ENCODE measurements at places on chromosomes 5 and 9. TPM values are rescaled to one million over a fixed set of nuclear protein-coding genes. Genes with fewer than 3 reads are reported as not detected.

DNA sequence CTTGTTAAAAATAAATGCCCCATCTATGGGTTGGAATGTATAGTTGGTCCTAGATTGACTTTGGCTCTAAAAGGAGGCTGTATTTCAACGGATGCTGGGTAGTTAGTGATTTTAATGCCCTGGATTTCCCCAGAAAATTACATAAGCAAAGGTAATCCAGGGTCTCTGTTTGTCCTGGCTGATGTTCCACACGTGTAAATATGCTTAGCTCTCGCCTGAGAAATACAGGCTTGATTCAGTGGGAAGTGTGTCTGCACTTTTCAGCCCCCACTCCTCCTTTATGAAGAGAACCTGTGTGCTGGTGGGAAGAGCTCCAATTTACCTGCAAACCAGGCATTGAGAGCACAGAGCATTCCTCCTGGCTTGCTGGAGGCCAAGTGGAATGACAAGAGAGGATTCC, 294.6 kb upstream of the CLINT1 start:
- DNase-seq: no peak

- no peak for DNase-seq
Observed at GRCh38 chr9:72897069-72897649, 55.7 kb downstream of the ALDH1A1 start.

SEMA6A gene
- total RNA-seq: not detected

GRCh38 chr5:151318850-151319732, 15.5 kb upstream of the SLC36A3 start:
- no peak for DNase-seq

CFAP90 gene
- not detected for total RNA-seq

DNA sequence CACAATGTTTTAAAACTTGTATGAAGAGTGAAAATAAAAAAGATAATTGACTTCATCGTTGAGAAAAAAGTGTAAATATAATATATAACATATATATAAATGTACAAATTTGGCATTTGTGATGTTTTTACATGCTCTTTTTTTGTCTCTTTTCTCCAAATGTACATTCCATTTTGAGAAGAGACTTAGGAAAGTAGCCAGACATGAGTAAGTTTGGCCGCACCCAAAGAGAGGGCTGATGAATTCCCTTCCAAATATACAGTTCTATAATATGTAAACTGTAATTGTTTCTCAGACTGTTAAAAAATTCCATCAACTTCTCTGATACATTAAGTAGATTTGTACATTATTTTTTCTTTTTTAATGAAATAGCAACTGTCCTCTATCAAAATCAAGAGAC, 193.2 kb upstream of the MAP3K1 start:
- DNase-seq: no peak

PITX1 gene
- not detected for total RNA-seq

GRCh38 chr5:137613554-137614265, 114.6 kb upstream of the SPOCK1 start:
- no peak for DNase-seq

ZDHHC11 gene
- total RNA-seq: 27.7 TPM

GRCh38 chr5:73615085-73615484, 10.9 kb upstream of the ARHGEF28 start:
- no peak for DNase-seq

BSPRY gene
- total RNA-seq: not detected
